NT2/D1 (cell line): ENCODE measurements at places on chromosomes 5 and 9.

- no peak for DNase-seq
These were observed 60.6 kb downstream of the TMEM174 start for GRCh38 chr5:73233461-73234203.

GRCh38 chr5:111223101-111223786 lies 940 bp upstream of the CAMK4 start:
- no peak for DNase-seq

GRCh38 chr5:115702025-115702424 lies 76.2 kb upstream of the TMED7 start:
- no peak for DNase-seq

DNA sequence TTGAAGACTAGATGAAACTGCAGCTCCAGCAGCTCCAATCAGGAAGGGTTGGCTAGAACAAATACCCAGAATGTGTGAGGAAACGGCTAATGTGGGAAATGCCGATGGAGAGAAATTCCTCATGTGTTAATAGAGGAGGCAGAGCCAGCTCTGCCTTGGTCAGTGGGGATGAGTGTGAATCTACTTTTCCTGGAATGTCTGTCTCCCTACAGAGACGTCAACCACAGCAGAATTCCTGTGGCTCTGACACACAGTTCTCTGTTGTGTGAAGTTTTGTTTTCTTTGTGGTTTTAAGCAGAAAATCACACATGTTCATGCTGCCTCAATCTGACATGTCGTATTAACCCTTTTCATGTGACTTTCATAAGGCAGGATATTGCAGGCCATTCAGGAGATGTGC lies 476.6 kb upstream of the WWC1 start:
- peak; percentile 64 for DNase-seq

- peak; percentile 71 for DNase-seq
These were observed 423.8 kb downstream of the SPOCK1 start for GRCh38 chr5:137075163-137075970.

DNA sequence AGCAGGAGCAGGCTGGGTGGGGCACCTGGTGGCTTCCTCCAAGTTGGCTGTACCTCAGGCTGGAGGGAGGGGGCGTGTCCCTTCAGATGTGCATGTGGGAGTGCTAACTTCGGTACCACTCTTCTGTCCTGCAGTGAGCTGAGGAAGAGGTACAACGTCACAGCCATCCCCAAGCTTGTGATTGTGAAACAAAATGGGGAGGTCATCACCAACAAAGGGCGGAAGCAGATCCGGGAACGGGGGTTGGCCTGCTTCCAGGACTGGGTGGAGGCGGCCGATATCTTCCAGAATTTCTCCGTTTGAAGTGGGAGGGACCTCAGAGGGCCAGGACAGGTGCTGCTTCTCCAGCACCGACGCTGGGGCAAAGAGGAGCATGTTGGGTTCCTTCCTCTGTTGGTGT lies 9.3 kb downstream of the NXNL2 start:
- no peak for DNase-seq

DNA sequence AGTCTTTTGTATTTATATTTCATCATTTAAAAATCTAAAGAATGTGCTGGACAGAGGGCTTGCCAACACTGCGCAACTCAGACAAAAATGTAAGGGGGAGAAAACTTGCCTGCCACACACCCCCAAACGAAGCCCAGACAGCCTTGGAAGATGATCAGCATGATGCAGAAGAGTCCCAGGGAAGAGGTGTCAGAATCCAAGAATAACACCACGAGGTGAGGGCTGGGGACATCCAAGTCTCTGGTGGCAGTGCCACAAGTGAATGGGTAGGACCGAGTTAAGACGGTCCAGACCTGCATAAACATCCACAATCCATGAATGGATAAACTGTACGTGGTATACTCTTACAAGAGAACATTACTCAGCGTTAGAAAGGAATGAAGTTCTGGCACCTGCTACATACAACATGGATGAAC lies 10.4 kb downstream of the EPB41L4B start:
- no peak for DNase-seq

DNA sequence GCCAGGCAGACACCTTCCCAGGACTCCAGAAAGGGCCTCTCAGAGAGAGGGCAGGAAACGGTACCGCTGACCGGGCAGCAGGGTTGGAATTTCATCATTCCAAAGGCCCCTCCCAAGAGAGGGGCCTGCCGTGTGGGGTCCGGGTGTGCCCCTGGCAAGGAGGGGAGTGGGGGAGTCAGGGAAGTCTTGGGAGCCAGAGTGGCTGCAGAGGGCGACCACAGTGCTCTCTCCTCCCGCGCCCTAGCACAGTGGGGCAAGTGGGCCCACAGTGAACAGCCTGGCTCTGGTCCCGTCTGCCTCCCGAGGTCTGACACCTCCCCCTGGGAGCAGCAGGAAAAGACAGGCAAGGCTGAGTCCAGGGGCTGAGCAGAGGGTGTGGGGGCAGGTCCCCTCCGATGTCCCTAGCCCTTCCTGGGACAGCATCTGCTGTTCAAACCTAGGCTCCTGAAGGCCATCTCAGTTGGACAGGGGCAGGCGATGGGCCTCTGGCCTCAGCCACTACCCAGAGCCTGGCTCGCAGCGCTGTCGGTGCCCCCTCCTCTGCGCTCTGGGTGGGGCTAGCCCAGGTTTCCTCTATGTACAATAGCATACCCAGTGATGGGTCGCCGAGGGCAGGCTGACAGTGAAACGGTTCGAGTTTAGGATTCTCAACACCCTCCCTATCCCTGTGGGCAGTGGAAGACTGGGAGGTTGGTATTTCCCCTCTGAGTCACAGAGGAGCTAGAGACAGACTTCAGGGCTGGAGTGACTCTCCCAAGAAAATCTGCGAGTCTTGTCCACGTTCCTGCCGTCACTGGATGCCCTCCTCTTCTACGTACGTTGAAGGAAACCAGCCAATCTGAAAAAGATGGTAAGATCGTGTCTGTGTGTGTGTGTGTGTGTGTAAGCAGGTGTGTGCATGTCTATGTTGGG lies 25.4 kb upstream of the SARDH start:
- DNase-seq: no peak

DNA sequence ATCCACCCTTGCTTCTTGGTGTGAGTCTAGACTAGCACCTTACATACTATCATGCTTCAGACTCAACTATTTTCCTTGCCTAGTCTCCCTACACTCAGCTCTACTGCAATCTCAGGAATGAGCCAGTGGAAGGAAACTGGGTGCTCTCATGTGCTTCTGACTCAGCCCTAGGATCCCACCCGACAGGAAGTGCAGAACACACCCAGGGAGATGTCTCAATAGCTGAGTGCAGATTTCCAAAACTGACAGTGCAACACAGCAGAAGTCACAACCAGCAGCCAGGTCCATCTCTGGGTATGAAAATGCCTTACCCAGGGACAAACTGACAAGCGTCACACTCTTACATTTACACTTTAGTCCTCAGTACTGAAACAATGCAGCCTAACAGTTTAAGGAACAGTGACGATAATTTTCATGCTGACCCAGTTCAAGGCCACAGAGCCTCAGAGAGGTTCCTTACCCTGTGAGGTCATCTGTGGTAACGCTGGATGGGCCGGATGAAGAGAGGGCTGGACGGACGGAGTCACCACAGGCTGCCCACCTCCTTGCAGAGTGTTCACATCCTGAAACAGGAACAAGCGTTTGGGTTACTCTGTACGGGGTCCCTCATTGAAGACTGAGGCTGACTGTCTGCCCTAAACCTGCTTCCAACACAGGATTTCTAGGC lies 33.0 kb downstream of the FKBP15 start:
- DNase-seq: no peak

- no peak for DNase-seq
These were observed 654.1 kb downstream of the RAB3C start for GRCh38 chr5:59236986-59237385.

GRCh38 chr9:109331353-109331752 lies 10.5 kb upstream of the EPB41L4B start:
- DNase-seq: no peak

DNA sequence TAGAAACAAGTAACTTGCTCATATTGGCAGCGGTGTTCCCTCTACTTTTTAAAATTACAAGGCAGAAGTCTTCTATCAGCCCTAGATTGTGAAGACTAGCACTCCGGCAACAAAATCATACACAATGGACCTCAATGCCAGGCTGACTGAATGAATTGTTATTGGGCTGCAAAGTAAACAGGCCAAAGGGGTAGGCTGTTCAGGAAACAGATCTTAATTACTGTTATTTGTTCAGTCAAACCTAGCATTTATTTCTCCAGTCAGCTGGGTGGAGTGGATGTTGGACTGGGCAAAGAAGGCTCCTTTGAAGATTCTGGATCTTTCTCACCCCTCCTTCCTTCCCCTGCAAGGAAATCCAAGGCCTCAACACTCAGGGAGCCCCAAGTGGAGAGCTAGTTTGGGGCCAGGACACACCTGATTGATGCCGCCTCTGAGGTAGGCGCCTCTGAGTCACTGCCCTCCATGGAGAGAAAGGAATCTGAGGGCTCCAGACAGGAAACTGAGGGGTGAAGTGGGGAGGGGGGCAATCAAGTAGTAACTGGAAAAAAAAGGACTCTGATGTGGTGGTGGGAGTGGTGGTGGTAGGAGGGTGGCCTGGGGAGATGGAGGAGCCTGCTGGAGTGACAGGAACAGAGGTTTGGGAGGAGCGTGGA lies 35.5 kb downstream of the SERINC5 start:
- no peak for DNase-seq

GRCh38 chr9:134024214-134024792 lies 978 bp upstream of the BRD3OS start:
- DNase-seq: no peak

- no peak for DNase-seq
These were observed 116.5 kb upstream of the MSX2 start for GRCh38 chr5:174607916-174608315.

- DNase-seq: no peak
These were observed 190.3 kb downstream of the TLE1 start for GRCh38 chr9:81499021-81499454.

GRCh38 chr5:72151169-72151568 lies 43.9 kb downstream of the MAP1B start:
- no peak for DNase-seq
